Occipital lobe (tissue), 3 donors: ENCODE measurements at places on chromosomes 12 and 14. TPM values are rescaled to one million over a fixed set of nuclear protein-coding genes. Genes with fewer than 3 reads are reported as not detected.

Gene CLEC2A
- not detected for total RNA-seq

Gene SMIM41
- not detected for total RNA-seq

Gene DAO
- total RNA-seq = not detected

Gene CDCA3
- total RNA-seq = 3.9 TPM

Gene RFX4
- 3.6 TPM for total RNA-seq

GRCh38 chr14:98960617-98961013, 311.4 kb downstream of the BCL11B start:
- DNase-seq = no peak

DNA sequence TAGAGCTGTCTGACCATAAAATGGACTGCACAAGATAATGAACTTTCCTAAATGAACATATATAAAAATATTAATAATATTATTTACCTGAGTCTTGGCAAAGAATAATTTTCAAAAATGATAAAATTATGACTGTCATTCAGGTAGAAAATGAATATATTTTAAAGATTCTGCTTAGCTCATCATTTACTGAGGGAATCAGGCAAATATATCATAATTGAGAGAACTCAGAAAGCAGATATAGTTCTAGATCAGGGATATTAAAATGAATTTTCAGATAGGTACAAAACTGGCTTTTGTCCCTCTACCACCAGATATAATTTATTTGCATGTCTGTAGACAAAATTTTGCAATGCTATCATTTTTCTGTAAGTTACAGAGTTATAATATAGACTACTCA, 86.1 kb upstream of the CPM start:
- no peak for DNase-seq

GRCh38 chr12:121709478-121709961, 3.0 kb upstream of the TMEM120B start:
- DNase-seq = no peak

- no peak for DNase-seq
Observed at GRCh38 chr14:68975667-68976066, 3.4 kb downstream of the ACTN1 start.

DNA sequence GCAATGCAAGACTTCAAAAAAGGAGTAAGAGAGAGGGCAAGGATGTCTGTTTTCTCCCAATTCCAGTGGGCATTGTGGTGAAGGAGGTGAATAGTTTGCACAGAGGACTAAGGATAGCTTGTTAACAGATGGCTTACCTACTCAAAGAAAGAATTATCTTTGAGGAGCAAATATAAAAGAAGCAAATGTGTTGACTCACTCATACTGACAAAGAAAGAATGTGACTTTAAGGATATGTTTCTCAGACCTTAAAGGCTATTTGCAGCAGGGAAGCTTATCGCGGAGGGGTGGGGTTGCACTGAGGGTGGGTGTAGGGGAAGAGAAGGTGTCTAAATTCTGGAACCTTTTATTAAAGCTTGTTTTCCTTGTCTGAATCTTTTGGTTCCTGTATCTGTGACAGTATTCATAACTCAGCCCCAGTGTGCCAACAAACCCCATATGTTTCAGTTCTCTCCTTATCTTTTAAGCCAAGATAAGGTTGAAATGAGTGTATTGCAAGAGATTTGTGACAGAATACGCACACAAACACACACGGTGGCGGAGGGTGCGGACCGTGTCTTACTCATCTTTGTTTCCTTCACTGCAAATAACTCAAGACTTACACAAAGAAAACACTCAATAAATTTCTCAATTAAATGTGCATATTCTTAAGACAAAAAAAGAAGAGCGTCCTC, 146.4 kb upstream of the ARID2 start:
- DNase-seq = no peak

DNA sequence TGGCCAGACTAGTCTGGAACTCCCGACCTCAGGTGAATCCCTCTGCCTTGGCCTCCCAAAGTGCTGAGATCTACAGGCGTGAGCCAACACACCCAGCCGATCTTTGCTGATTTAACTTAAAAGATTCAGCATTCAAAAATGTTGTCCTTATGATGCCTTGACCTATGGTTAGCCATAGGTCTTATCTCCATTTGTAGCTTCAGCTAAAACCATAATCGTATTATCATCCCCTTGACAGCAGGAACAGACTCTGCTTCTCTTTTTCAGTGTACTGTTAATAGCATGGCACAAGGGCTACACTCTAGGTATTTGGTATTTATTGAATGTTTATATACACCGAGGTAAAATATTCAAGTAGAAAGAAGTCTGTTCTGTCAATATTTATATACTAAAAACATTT, 15.3 kb downstream of the CCDC62 start:
- no peak for DNase-seq

GRCh38 chr12:9883175-9883574, 1.9 kb downstream of the KLRF2 start:
- no peak for DNase-seq

DNA sequence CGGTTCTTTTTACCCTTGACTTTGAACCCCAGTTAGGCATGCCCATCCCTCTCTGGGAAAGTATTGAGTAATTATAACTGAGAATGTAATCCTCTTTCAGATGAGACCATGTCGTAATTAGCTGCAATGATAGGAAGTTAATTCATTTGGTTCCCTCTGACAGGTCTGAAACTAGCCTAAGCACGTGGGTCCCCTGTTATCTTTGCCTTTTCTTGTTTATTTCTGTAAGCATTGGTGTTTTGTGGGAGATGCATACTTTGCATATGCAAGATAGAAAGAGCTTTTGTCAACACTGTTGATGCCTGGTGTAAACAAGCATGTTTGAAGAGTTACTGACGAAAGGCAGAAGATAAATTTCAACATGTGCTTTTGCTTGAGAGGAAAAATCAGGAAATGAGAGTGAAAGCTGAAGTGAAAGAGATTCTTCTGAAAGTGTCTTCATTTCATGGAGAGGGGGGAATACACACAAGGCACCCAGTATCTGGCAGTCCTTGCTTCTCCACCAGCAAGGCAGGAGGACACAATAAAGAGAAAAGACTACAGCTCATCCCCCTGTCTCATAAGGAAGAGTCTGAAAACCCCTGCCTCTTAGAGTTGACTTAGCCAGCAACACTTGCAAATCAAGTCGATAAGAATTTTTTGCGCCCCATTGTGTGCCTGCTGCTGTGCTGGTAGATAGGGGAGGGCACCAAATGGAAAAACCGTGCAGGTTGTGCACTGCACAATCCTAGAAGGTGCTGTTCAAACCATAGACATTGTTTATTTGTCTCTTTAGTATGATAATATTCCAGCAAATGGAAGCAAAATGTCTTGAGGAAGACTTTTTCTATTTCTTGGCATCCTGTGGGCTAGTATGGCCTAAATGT, 77.8 kb downstream of the SLC24A4 start:
- DNase-seq = no peak

DNA sequence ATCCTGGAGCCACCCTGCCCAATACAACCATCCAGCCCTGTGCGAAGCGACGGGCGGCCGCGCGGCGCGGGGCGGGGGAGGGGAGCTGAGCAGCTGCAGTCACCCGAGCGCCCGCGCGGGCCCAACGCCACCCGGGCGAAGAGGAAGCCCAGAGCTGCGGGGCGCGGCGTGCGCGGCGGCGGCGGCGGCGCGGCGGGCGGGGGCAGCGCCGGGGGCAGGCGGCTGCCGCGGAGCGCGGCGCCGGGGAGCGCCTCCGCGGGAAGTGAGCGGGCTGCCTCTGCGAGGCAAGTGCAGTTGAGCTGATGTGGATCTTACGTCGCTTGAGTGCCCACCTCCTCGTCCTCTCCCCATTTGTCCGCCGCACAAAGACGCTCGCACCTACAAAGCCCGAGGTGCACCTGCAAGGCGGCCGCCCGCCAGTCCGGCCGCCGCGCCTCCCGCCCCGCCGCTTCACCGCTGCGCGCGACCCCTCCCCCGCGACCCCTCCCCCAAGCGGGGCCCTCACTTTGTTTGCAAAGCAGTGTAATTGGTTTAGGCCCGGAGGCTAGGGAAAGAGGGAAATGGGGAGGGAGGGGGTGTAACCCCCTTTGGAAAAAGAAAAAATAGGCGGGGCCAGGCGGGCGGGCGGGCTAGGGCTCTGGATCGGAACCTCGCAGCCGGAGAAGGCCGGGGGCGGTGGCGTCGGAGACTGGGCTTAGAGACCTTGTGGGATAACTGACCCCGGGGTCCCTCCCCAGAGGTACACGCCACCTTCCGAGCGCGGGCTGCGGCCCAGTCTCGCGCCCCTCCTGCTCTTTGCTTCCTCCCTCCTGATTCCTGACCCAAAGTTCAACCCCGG, at the start of the genes FOXA1 and TTC6:
FOXA1 (minus strand) TSS at position 279 of the 838 bp plus-strand sequence; CDS start at position 2, 277 bp downstream.
TTC6 (plus strand) TSS at position 659 of the 838 bp plus-strand sequence. CDS start 26,436 bp downstream, outside the sequence.
- no peak for DNase-seq

- no peak for DNase-seq
Observed at GRCh38 chr14:101075801-101076413, 172.4 kb upstream of the RTL1 start.

GRCh38 chr12:86052921-86053320, 178.8 kb downstream of the NTS start:
- DNase-seq = no peak

DNA sequence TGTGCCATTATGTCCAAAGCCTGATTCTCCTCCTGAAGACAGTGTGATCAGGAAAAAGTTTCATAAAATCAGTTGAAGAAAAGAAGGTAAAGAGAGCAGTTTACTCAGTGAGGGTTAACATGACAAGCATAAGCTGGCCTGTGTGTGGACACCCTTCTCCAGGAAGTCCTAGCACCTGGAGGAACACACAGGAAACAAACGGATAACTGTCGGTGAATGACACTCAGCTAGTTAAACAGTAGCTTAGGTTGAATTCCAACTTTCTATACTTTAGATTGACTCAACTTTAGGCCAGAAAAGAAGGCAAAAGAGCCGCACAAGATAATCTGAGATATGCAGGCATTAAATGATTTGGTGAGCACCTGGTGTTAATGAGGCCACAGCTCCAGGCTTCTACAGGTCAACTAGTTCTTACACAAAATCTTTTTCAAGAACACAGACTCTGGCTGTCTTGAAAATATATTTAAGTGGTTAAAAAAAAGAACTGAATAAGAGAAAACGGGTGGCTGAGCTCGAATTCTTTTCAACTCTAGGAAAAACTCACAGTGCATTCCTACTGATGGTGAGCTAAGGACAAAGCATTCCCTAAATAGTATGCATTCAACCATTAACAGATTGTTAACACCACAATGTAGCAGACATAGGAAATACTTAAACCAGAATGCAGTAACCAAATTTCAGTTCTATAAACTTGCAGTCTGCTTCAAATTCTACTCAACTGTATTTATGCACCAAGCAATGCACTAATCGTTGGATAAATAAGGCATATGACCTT, 56.9 kb upstream of the TSPAN8 start:
- DNase-seq = no peak

- no peak for DNase-seq
Observed at GRCh38 chr12:117277875-117278274, 83.6 kb downstream of the NOS1 start.

DNA sequence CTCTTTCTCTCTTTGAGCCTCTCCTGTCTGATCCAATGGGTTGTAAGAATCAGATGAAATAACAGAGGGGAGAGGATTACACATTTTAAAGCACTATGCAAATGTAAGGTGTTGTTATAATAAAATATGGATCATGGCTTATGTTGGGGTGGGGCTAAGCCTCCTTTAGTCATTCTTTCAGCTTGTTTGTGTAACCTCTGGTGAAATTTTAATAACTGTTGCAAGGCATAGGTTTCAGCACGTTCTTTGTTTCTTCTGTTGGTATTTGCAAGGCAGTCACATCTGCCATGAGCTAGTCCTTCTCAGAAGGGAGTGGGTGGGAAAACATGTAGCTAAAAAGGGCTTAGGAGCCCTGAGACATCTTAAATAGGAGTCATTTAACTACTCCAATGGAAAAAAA, 74.8 kb upstream of the FRMD6 start:
- no peak for DNase-seq

GRCh38 chr12:46304070-46304469, 35.2 kb upstream of the SLC38A1 start:
- no peak for DNase-seq

GRCh38 chr14:85811340-85811739, 281.4 kb downstream of the FLRT2 start:
- no peak for DNase-seq

- peak; percentile 79 for DNase-seq
Observed at GRCh38 chr12:69738351-69739286, at the start of gene RAB3IP. RAB3IP (plus strand) TSS chr12:69738860; CDS start chr12:69755409, 16,549 bp downstream.

DNA sequence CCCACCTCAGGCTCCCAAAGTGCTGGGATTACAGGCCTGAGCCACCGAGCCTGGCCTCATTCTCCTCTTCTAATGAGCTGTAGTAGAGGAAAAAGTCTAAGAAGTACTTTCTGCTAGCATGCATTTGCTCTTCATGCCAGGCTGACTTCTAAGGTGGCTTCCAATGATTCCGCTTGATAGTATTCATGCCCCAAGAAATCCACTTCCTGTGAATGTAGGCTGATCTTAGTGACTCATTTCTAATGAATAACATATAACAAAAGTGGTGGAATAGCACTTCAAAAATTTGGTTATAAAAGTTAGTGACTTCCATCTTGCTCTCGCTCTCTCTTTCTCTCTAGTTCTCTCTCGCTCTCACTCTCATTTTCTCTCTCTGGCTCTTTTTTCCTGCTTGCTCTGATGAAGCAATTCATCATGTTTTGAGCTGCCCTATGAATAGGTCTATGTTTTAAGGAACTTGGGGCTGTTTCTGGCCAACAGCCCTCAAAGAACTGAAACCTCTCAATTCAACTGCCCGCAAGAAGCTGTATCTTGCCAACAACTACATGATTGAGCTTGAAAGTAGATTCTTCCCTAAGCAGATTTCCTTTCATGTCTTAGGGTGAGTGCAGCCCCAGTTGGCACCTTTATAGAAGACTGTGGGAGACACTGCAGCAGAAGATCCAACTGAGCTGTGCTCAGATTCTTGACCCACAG, 282.9 kb downstream of the RMST start:
- DNase-seq = no peak

GRCh38 chr14:95314609-95315008, 5.1 kb downstream of the CLMN start:
- DNase-seq = no peak

DNA sequence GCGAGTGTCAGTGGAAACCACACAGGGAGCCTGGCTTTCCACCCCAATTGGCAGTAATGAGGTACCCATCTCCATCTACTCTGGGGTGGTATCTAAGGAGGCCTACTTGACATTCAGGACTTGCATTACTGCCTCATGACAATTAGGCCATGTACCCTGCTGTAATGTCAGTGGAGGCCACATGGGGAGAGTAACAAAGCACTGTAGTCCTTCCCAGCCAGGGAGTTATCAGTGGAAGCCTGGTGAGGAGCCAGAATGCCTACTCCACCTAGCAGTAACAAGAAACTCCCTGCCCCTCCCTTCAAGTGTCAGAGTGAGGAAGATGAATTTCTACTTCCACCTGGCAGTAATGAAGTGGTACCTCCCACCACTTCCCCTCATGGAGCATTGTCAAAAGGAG, 12.5 kb downstream of the TIMM9 start:
- DNase-seq = no peak

GRCh38 chr14:44165286-44165685, 341.8 kb downstream of the FSCB start:
- DNase-seq = no peak

DNA sequence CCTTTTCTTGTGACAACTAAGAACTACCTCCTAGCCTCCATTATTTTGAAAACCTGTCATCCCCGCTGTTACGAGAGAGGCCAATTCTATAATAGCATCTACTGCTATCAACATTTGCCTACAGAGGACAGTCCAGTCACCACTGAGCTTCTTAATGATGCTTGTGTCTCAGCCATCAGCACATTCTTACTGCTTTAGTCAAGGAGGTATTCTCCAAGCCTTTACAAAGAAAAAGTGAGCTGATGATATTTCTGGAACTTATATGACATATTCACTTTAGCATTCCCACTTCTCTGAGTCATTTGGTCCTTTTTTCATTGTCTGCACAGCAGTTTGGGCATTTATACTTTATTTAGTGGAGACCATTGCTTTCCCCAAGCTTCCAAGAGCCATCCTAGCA, 497.7 kb upstream of the RPL10L start:
- no peak for DNase-seq
